ENCODE measurements at places on chromosomes 2 and 18.

DNA sequence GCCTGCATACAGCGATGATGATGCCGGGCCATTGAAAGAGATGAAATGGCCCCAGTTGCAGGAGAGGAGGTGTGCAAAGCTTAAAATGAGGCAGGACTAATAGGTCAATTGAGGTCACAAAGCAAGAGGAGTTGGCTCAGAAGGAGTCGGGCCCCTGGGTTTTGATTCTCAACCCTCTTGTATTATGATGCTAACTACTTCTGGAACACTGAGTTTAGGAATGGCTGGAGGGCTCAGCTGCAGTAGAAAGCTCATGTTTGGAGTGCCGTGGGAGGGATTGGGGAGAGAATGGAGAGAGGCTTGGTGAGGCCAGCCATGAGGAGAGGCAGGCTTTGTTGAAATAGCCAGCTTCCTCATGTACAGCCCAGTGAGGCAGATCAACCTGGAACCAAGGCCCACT is 4.8 kb downstream of the TNP1 start:
- DNase-seq: no peak

GRCh38 chr2:15169326-15170069 is 391.6 kb downstream of the NBAS start:
- no peak for DNase-seq

GRCh38 chr2:20421988-20422370 is 24.9 kb upstream of the RHOB start:
- no peak for DNase-seq

- DNase-seq: no peak
These were observed 5.6 kb downstream of the IKZF2 start for GRCh38 chr2:213145715-213146242.

DNA sequence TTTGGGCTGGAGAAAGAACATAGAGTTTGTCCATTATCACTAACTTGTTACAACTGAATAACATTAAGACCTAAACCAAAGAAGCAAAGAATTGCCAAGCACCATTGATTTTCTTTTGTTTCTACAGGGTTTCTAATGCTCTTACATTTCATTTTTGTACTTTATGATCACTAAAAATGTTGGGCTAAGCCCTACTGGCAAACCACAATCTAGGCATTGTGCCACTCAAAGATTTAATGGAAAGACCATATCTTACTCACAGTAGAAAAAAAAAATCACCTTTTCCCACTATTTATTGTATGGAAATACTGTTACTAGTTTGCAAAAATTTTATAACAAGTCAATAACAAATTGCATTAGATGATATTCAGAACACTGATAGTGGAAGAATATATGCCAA is 447.4 kb upstream of the PKDCC start:
- DNase-seq: no peak

GRCh38 chr2:154813636-154814035 is 115.1 kb downstream of the KCNJ3 start:
- DNase-seq: no peak

DNA sequence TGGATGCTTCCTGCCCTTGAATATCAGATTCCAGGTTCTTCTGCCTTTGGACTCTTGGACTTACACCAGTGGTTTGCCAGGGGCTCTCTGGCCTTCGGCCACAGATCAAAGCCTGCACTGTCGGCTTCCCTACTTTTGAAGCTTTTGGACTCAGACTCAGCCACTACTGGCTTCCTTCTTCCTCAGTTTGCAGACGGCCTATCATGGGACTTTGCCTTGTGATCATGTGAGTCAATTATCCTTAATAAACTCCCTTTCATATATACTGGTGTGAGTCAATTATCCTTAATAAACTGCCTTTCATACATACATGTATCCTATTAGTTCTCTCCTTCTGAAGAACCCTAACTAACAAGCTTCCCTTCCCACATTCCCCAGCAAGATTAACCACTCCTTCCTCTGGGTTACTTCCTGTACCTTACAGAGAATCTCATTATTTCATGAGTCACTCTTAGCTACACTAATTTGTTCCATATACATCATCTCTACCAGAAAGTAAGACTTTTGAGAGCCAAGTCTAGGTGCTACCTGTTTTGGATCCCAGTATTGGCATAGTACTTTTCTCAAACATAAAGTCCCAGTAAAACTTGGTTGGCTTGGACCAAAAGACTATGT is 31.3 kb upstream of the LRATD1 start:
- DNase-seq: no peak

- DNase-seq: no peak
These were observed 323.4 kb upstream of the SLC14A2 start for GRCh38 chr18:45291621-45292615.

DNA sequence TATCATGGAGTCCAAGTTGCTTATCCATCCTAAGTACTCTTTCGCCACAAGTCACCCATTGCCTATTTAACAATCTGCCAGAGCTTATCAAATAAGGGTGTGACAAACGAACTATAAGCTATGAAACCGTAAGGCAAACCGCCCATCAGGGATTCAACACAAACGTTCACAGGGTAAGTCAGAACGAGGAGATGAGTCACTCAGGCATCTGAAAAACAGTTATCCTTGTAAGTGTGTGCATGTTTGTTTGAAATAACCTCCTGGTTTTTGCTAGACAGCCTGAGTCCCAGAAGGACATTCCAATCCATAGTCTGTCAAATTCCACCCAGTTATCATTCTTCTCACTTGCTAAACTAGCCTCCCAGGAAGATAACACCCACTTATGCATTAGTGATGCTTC is 299.1 kb downstream of the PAX3 start:
- DNase-seq: no peak

DNA sequence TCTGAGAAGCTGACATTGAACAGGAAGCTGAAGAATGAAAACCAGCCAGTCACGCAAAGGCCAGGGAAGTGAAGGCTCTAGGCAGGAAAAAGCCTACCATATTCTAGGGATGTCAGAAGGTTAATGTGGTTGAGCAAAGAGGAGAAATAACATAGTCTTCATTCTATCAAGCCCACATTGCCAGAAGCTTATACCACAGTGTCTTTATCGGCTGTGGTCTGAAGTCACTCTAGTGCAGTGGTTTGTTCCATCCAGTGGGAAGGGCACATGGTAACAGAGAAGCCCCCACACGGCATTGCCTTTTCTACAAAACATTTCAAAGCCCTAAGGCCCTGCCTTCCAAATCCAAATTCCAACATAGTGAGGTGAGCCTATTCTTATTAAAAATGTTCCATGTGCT is 311.3 kb downstream of the TNS1 start:
- DNase-seq: no peak
